ENCODE measurements at places on chromosomes 6 and 20.

DNA sequence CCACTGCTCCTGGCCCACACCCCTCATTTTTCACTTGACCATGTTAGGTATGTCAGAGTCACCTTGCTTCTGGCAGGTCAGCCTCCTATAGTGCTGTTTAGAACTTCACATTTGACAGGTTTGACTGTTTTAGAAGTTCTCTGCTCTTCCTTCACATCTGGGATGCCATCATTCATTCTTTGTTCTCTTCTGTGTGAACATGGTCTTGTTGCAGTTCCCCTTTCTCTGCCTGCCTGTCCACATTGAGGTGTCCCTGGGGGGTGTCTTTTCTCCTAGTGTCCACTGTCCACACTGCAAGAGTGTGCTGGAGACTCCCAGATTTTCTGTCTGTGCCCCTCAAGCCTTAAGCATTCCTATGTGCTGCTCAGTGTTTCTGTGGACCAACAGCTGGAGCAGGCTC, 89.5 kb downstream of the JARID2 start:
- no peak for DNase-seq

GRCh38 chr6:38187325-38187724, 367.8 kb downstream of the ZFAND3 start:
- DNase-seq: no peak

- DNase-seq: no peak
Observed at GRCh38 chr20:24909086-24909780, 39.8 kb upstream of the CST7 start.

- DNase-seq: no peak
Observed at GRCh38 chr20:16865406-16865805, 117.2 kb downstream of the OTOR start.
